ENCODE measurements at places on chromosomes 13 and 19.

DNA sequence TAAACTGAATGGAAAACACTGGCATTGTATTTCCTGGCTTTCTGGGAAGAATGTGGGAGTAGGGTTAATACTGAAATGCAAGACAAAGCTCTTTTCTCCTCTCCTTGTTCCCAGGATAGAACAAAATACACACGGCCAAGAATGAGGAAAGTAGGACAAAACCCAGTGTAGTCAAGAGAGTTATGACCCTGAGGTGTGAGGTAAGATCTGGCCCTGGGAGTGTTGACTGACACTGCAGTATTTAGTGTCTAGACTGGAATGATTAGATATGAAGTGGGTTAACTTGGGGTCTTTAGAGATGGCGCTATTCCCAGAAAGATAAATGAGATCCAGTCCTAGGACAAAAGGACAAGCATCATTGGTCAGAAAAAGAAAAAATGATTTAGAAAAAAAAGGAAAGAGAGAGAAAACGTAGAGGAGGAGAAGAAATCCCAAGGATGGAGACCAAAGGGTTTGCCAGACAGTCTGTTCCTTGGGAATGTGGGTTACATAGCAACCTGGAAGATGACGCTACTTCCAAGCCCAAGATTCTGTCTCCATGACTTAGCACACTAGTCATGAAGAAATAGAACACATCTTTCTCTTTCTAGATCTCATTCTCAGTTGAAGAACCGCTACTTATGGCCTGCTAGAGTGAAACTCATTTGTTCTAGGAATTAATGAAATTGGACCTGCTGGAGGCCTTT, 543.6 kb upstream of the GPC6 start:
- DNase-seq = no peak

GRCh38 chr19:43439032-43439708, 24.5 kb downstream of the TEX101 start:
- DNase-seq = no peak

GRCh38 chr19:56603829-56604228, 8.7 kb downstream of the ZNF71 start:
- no peak for DNase-seq

DNA sequence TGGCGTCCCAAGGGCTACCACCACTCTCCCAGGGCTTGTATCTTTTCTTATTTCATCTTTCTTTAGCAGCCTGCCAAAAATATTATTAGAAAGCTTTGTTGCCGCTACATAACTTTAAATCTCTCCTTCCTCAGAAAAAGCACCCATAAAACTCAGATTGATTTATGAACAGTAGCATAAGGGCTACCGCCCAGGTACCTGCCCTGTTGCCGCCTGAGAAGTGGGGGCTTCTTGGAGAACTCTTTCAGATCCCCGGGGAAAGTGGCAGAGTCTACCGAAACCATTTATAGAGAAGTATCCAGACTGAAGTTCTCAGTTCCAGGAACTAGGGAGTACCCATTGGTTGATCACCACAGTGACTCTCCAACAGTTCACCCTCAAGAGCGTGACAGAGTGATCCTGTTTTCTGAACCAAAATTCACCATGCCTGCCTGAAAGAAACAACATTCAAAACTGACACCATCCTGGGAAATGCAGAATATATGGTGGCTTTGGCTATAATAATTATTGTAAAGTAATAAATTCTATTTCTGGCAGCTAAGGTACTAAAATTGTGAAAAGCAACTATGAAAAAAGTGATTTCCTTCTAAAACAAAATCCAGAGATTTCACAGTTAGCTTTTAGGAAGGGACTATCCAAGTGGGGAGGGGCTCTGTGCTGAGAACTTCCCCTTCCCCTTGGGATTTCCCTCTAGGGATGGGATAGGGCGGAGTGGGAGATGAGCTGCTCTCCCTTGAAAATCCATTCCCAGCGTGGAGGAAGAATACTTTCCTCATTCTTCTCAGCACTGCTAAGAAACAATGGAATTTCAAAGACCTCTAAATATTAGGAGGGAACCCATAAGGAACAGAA, 877 bp upstream of the N4BP2L1 start:
- DNase-seq = no peak

- no peak for DNase-seq
Observed at GRCh38 chr19:14614099-14614412, 31.2 kb downstream of the CLEC17A start.
